ENCODE measurements at places on chromosomes 1 and 21.

- DNase-seq = no peak
These were observed 102.4 kb downstream of the DMRTB1 start for GRCh38 chr1:53561503-53562105.

- DNase-seq = no peak
These were observed 10.6 kb downstream of the DIP2A start for GRCh38 chr21:46469275-46469674.

GRCh38 chr21:32256251-32256650 is 22.6 kb downstream of the MIS18A start:
- DNase-seq = no peak

- DNase-seq = no peak
These were observed at the start of gene NECTIN4 for GRCh38 chr1:161089251-161089924. Gene NECTIN4, minus strand, starts transcription at chr1:161089558. Its CDS starts 262 bp downstream, at chr1:161089296.

DNA sequence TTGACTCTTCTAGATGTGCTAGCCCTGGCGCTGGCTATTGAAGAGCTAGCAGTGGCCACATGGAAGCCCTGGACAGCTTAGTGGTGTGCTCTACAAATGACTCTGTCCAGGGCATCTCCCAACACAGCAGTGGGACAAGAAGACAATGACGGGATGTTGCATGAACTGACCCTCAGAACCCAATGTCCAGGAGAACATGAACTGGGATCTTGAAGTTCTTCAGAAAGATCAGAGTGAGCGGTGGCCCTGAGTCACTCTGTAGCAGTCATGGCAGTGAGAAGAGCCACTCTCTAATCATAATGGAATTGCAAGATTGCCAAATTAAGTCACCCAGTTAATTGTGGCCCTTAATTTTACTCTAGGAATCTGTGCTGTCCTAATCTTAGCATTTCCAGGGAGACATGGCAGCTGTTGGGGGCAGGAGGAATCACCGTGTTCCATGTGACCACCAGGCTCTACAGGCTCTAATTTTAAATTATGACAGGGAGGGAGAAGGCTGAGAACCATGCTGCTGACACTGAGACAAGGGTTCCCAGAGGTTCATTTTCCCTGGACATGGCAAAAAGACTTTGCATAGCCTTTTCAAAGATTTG is 10.2 kb upstream of the OBSCN start:
- no peak for DNase-seq
